Activated gamma-delta T cell (primary cell): ENCODE measurements at places on chromosomes 2 and 18.

GRCh38 chr2:169315357-169315756, 47.0 kb downstream of the LRP2 start:
- no peak for DNase-seq

DNA sequence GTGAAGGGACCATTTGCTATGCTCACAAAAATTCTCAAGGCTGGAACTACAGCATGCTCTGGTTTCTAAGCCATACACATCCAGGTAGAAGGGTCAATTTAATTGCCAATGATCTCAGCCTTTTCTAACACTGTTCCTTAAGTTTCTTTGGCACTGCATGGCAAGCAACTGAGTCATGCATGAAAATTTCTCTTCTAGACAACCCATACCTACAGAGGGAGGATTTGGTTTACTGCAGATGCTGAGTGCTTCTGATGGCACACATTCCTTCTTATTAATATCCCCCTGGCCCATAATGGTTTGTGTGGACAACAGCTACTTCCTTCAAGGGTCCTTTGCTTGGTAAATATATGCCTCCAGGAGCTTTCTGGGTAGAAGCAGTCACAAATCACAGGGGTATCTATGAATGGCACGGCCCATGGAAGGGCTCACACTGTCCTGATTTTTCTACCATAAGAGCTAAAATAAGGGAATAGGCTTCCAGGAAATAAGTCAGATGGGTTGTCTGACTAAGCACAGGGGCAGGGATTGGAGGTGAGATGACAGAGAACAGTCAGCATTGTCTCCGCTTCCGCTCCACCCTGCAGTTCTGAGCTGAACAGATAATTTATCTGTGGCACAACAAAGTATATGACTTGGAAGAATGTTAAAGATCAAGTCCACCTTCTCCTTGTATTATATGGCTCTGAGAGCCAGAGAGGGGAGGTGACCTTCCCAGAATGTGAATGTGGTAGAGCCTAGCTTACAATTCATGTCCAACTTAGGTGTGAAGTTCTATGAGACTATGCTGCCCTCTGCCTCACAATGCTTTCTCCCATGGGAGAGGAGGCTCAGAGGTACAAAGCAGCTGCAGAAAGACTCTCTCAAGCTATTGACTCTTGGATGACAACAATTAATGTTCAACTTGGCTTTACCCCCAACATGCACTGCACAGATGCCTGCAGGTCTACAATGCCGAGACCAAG, 199.2 kb upstream of the TNP1 start:
- DNase-seq = no peak

DNA sequence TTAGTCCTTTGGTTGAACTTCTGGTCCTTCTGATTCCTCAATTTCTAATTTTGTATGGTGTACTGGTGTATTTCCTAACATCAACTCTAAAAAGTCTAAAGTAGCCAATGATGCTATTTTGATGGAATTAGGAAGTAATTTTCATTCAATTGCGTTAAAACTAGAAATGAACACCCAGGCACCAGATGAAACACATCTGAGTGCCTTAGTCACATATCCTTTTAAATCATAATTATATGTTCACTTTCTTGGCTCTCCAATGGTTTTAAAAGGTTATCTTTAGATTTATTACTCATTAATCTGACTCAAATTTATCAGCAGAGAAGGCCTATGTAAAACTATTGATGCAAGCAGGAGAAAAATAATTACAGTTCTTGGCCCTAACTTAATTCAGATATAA, 119.7 kb downstream of the GAREM1 start:
- no peak for DNase-seq

GRCh38 chr2:168212866-168213265, 34.5 kb downstream of the STK39 start:
- DNase-seq = no peak

- no peak for DNase-seq
These were observed 1453.1 kb upstream of the SLC39A10 start for GRCh38 chr2:194203898-194204297.

DNA sequence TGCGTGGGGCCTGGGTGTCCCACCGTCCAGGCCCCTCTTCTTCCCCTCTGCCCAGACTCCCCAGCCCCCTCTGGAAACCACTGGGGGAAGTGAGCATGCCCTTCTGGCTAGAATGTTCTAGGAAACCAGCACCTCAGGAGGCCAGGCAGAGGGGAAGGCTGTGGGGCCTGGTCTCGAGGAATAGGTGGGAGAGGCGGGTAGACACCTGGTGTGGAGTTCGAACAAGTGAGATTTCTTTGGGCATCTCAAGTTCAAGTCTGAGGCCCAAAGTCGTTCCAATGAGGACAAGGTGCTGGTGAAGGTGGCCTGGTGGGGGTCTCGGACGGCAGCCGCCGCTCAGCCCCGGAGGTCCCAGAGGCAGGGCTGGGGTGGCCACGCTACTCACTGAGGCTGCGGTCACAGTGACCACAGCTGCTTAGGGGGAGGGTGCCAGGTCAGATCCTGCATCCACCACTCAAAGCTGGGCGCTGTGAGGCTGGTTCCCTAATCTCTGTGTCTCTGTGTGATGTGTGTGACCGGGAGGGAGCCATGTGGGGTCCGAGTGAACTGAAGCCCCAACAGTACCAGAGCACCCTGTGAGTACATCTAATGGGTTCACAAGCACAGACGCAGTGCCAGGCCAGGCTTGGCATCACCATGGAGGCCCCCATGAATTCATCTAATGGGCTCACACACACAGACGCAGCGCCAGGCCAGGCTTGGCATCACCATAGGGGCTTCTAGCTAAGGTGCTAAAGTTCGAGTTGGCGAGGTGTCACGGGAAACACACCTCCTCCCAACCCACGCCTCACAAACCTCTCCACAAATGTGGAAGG, 26.5 kb upstream of the PXDN start:
- DNase-seq = no peak

DNA sequence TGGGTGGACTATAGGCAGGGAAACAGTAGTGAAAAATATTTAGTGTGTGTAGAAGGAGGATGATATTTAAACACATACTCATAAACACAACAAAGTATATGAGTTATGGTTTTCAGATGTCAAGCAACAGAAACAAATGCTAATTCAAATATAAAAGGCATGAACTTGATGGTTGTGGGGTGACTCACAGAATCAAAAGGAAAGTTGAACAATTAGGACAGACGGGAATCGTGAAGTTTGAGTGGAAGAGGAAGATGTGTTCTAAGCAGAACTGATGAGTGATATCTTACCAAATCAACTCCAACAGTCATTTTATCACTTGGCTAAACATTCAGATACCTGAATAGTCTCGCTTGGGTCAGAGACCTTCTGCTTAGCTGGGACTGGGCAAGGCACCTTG, 53.6 kb upstream of the ITGA6 start:
- DNase-seq = no peak

GRCh38 chr2:230429513-230429912, 13.5 kb downstream of the SP100 start:
- no peak for DNase-seq

DNA sequence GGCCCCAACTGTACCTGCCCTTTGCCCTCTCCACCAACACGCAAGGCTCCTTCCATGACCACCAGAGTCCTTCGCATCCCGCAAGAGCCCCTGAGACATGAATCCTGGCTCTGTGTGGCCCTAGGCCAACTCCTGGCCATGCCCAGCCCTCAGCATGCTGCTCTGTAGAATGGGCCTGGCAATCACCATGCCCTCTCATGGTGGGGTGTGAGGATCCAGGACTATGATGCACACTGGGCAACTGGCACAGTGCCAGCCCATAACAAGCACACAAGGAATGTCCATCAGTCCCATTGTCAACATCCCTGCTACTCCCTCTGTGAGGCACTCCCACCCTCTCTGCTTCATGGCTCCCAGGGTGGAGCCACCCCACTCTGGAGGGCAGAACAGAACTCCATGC, 44.7 kb downstream of the FER1L5 start:
- no peak for DNase-seq

GRCh38 chr2:57182916-57183315, 863.7 kb upstream of the VRK2 start:
- DNase-seq = no peak

DNA sequence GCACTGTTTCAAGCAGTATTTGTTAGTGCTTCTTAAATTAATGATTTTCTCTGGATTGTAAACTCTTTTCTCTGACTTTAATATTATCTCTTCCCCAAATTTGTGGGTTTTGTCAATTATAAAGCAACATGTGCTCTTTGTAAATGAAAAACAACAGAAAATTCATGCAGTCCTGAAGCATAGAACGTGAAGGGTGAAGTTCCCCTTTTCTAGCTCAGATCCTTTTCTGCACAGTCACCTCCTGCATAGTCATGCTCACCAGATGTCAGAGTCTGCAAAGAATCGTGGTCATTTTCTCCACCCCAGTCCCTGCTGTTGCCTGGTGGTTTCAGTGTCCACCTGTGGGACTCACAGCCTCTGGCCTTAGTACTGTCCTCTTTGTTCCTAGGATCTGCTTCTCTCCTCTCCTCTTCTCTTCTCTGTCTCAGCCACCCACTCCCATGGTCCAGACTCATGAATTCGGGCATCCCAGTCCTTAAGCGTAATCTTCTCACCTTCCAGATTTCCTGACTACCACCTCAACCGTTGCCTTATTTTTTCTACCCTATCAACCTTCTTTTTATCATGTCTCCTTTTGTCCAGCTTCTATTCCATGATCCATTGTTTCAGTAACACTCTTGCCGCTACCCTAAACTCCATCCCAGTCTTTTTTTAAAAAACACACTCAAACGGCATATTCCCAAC, 229.1 kb downstream of the RTP5 start:
- DNase-seq = no peak

DNA sequence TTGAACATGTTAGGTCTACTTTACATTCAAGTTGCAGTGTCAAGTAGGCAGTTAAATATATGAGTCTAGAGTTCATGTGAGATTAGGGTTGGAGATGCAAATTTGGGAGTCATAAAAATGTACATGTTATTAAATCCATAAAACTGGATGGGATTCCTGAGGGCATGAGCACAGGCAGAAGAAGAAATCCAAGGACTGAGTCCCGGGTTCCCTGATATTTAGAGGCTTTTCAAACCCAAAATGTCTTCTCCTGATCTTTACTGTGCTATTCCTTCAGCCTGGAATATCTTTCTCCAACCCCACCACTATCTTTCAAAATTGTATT, 23.3 kb upstream of the EXOC6B start:
- no peak for DNase-seq

- DNase-seq = no peak
These were observed 142.4 kb upstream of the ZNF236 start for GRCh38 chr18:76679945-76680344.

- DNase-seq = no peak
These were observed 20.1 kb upstream of the TTC39C start for GRCh38 chr18:23994361-23994902.

- no peak for DNase-seq
These were observed 266.6 kb upstream of the SIX2 start for GRCh38 chr2:45275806-45276205.

GRCh38 chr18:2893056-2893455, 46.2 kb downstream of the EMILIN2 start:
- no peak for DNase-seq

DNA sequence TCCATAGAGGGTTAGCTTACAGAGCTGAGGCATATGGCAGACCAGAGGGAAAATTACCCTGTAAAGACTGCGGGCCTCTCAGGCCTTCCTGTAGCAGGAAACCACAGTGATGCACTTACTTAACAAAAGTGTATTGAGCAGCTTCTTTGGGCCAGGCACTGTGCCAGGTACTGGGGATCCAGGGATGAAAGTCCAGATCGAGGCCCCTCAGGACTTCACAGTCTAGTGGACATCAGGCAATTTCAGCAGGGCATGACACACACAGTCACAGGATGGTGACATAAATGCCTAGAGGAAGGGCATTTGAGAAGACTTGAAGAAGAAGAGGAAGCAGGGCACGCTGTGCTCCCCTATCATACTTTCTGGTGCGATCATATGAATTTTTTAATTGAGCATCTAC, 71.7 kb downstream of the MARCO start:
- no peak for DNase-seq

DNA sequence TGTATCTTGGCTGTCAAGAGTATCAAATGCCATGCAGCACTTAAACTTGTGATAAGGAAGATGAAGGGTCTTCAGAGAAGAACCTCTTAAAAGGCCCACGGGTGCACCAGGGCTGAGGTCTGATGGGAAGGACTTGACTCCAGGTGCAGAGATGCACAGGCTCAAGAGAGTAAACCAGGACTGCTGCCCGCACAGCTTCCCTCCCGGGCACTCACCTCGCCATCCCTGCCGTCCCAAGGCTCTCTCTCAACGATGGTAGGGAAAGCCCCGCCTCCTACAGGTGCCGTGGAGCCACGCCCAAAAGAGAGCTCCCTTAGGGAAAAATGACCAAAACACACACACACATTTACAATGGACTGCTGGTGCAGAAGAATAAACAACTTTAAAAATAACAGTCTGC, 27.9 kb downstream of the PDIA6 start:
- no peak for DNase-seq

DNA sequence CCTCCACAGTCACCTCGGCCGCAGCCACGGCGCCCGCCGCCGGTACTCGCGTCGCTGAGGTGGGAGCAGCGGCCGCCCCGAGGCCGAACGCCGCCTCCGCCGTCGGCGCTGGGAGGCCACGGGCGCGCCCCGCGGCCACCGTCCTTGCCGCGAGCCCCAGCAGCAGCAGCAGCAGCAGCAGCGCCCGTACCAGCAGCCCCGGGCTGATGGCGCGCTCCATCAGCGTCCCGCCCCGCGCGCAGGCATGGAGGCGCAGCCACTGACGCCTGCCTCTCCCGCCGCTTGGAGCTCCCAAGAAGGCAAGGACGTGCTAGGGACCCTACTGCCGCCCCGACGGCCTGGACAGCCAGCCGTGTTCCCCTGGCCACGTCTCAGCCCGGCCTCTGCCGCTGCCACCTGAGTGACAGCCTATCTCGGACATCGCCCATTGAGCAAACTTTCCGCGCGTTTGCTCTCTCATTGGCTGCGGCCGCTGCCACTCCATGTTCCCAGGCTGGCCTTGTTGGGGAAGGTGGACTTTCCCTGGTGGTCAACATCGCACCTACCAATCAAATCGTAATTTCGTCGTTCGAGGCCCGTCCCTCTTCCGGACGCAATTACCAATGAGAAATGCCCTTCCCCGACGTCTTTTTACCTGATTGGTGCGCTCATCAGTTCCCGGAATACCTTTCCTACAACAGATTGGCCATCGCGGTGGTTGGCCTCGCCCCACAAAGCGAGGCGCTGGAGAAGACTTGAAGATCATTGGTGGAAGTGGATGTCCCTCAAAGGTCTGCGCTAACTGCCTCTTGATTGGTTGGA, at the start of gene EIF2AK3:
EIF2AK3 (minus strand) TSS at position 410 of the 801 bp plus-strand sequence; CDS start at position 220, 190 bp downstream.
- peak; percentile 92 for DNase-seq

DNA sequence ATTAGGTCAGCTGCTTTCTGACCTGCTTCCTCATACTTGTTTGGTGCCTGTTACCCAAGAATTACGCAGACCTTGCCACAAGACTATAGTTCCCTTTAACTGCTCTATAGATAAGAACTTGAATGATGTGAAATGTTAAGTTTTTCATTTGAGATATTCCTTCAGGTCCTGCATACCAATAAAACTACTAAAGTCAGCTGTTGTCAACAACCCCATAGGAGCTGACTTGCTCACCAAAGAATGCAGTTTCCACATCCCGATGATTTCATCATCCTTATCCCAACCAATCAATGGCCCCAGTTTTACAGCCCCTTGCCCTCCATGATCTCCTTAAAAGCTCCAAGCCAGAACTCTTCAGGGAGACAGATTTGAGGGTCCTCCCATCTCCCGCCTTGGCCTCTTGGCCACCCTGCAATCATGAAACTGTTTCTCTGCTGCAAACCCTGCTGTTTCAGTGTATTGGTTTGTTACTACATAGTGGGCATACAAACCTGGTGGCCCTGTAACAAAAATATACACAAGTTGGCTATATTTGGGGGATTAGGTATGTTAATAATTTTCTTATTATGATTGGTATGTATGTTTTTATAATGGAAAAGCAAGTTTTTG, 396.3 kb upstream of the CHST9 start:
- no peak for DNase-seq

- no peak for DNase-seq
These were observed 122.3 kb upstream of the KYNU start for GRCh38 chr2:142755191-142755590.

GRCh38 chr18:9809697-9810096, 76.1 kb upstream of the TXNDC2 start:
- DNase-seq = no peak
